ENCODE measurements at places on chromosomes 13 and 19.

GRCh38 chr13:46373623-46374022 lies 13.4 kb downstream of the RUBCNL start:
- DNase-seq: no peak

DNA sequence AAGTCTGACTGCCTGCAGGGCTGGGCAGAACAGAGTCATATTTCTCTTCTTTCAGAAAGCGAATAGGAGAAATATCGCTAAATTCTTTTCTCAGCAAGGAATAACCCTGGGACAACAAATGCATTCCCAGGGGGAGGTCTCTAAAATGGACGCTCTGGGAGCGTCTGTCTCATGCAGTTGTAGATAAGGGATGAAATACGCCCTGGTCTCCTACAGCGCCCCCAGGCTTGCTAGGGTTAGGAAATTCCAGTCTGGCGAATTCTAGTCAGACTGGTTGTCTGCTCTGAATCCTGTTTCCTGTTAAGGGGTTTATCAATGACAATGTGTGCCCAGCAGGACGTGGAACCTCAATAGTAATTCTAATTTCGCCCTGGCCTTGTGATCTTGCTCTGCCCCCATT lies 1214.1 kb downstream of the DIAPH3 start:
- DNase-seq: no peak

DNA sequence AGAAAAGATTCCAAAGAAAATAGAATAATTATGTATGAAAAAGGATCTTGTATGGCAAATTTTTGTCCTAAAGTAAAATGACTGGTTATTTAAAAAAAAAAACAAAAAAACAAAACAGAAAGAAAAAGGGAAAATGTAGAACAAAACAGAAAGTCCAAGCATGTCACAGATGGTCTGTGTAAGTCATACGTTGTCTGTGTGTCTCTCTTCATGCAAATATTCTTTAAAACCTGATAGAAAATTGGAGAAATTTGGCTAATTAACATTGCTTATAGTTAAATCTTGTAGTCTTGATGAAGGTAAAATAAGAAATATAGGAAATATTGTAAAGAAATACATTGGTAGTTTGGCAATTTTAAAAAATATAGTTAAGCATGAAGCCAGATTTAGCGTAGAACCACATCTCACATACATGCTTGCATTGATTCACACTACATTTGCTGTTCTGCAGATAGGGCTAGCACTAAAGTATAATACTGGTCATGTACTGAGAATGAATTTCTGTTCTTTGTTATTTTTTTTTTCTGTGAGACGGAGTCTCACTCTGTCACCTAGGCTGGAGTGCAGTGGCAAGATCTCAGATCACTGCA lies 58.4 kb downstream of the SPRYD7 start:
- DNase-seq: no peak

DNA sequence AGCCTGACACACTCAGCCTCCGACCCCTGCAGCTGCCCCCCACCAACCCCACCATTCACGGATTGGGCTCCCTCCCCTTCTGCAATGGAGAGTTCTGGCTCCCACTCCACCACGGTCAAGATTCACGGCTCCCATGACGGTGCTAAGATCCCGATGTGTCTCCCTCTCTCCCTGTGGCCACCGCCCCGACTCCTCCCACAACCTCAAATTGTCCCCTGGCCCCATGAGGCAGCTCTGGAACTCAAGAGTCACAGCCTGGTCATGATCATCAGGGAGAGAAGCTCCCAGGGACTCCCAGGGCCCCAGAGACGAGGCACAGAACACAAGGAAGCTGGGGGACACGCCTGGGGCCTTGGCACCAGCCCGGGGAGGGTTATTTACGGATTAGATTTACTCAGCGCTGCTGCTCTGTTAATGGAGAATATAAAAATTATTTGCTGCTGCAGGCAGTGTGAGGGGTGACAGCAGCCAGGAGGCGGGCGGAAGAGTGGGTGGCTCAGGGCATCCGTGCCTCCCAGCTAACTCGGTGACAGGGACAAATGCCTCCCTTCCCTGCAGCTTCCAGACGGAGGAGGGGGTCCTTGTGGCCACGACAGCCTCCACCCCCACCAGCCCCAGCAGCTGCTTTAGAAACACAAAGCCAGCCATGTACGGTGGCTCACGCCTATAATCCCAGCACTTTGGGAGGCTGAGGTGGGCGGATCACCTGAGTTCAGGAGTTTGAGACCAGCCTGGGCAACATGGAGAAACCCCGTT lies 184.2 kb downstream of the PTPRS start:
- no peak for DNase-seq

DNA sequence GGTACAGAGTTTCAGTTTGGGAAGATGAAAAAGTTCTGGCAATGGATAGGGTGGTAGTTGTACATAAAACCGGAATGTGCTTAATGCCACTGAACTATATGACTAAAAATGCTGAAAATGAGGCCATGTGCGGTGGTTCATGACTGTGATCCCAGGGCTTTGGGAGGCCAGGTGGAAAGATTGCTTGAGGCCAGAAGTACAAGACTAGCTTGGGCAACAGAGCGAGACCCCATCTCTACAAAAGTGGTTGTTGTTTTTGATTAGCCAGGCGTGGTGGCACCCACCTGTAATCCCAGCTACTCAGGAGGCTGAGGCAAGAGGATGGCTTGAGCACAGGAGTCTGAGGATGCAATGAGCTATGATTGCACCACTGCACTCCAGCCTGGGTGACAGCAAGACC lies 12.8 kb downstream of the SMAD9 start:
- no peak for DNase-seq

DNA sequence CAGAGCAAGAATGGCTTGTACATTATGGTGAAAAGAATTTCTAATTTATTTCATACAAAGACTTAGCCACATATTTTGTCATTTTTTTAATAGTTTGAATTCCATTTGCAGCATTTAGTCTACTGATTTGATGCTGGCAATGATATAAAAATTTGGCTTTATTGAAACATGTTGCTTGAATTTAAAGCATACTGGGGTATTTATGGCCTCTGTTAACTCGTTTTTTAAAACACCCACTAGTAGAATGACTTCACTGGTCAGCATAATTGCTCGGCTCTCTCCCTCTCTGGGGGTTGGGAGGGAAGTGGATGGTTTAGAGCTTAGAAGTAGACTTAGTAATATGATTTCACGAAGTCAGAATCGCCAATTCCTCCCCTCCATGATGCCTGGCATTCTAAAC lies 354.9 kb upstream of the HTR2A start:
- DNase-seq: no peak

DNA sequence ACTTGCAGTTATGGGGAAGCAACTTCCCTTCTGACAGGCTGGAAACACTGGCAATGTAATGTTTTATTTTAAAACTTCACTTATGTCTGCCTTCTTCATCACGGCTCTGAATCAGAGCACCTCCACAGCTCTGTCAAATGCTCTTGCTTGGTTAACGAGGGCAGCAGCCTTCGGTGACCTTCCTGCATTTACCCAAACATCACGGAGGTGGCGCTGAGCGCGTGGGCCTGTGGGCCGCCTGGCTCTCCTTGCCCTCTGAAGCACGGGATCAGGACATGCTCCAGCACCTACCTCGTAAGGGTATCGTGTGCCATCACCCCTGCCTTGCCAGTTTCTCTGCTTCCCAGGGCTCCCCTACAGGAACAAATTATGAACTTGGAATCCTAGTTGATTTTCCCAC lies 310.0 kb downstream of the TEX29 start:
- DNase-seq: no peak

- DNase-seq: no peak
These were observed 16.5 kb downstream of the DGKH start for GRCh38 chr13:42064966-42065365.

DNA sequence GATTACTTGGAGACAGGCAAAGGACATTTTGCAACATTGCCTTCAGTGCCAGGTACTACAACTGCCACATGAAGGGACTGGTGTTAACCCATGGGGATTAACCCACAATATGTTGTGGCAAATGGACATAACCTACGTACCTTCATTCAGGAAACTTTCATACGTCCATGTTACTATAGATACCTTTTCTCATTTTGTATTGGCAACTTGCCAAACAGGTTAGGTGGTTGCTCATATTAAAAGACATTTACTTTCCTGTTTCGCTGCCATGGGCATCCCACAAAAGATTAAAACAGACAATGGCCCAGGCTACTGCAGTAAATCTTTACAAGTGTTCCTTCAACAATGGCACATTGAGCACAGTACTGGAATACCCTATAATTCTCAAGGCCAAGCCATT lies 925.3 kb downstream of the SLITRK6 start:
- DNase-seq: no peak

GRCh38 chr13:98906746-98907502 lies 70.9 kb downstream of the DOCK9 start:
- DNase-seq: no peak

DNA sequence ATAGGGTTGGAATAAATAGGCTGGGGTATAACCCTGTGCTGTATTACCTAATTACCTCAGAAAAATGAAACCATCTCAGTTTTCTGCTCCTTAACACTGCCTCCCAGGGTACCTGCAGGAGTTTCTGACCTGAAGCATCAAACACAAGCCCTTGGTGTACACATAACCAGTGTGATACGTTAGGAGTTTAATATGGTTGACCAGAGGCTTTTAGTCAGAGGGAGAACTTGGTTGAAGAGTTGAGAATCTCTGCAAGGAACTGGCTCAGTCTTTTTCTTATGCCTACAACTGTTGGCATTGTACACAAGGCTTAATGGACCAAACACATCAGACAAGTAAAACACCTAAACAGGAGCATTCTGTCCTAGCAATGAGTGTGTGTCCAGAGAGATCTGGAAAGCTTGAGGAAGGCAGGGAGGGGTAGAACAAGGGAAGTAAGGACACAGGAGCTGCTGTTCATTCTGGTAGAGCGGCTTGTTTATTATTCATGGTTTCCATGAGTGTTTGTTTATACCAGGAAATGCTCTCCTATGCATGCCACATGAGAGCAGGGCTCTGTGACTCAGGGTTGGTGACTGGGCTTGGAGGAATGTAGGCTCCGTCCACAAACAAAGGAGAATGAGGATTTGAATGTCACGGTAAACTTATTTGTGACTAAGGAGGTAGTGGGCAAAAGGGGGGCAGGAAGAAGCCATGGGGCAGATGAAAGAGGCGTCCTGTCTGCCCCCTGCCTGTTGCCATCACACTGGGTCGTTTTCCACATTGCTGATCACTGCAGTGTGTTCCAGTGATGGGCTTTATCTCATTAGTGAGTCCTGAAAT lies 11.9 kb upstream of the SPATA13 start:
- no peak for DNase-seq

- no peak for DNase-seq
These were observed 16.9 kb downstream of the FBXL12 start for GRCh38 chr19:9801976-9802375.

- no peak for DNase-seq
These were observed 421 bp upstream of the GPR12 start for GRCh38 chr13:26760832-26761582.

DNA sequence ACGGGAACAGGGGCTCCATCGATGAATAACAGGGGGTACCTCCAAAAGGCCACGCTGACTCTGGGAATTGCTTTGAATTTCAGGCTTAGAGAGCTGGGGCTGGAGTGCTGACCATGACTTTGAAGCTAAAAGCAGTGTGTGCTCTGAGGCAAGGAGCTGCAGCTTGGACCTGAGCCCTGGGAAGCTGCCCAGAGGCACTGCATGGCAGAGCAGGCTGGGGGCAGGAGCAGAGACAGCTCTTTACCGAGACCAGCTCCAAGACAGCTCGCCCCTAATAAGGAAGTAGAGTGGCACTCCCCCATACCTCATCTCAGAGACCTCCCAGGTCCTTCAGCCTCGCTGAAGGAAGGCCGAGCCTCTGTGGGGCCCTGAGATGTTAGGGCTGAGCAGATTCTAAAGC lies 200.2 kb downstream of the COL4A1 start:
- no peak for DNase-seq

- DNase-seq: no peak
These were observed 26.4 kb downstream of the ZNF493 start for GRCh38 chr19:21423057-21424041.

GRCh38 chr19:37007587-37008220 lies 70.5 kb upstream of the ZNF420 start:
- DNase-seq: peak; percentile 31

- DNase-seq: peak; percentile 77
These were observed 610 bp upstream of the WBP4 start for GRCh38 chr13:41060724-41061074.

DNA sequence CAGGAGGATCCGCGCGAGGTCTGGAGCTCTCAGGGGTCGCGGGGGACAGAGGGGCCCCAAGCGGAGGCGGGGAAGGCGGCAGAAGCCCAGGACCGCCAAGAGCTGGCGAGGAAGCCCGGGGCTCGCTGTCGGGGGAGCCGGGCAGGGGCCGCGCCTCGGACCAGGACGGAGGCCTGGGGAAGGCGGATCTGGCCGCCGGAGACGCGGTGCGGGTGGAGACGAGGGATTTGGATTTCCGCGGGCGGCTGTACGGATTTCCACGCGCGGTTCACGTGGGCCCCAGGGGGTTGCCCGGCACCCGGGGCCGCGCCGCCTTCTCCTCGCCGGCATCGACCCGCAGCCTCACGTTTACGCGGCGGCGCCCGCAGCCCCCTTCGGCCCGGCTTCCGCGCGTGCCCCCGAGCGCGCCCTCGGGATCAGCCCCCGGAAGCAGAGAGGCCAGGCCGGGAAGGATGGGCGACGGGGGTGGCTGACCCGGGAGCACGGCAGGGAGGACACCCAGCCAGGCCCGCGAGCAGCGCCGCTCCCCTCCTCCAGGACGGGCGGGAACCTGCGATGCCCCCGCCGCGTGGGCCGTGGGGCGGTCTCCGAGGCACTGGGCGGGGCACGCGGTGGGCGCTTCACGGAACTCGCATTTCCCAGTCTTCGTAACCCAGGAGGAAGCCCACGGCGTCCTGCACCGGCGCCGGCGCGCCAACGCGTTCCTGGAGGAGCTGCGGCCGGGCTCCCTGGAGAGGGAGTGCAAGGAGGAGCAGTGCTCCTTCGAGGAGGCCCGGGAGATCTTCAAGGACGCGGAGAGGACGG lies 4.7 kb downstream of the F7 start:
- DNase-seq: no peak

GRCh38 chr13:94799299-94799698 lies 87.0 kb upstream of the SOX21 start:
- no peak for DNase-seq
